Cerebellum (tissue), 4 donors: ENCODE measurements at places on chromosomes 7 and 10. TPM values are rescaled to one million over a fixed set of nuclear protein-coding genes. Genes with fewer than 3 reads are reported as not detected.

- DNase-seq: no peak
Observed at GRCh38 chr10:123385508-123386080, 231.4 kb downstream of the BUB3 start.

DNA sequence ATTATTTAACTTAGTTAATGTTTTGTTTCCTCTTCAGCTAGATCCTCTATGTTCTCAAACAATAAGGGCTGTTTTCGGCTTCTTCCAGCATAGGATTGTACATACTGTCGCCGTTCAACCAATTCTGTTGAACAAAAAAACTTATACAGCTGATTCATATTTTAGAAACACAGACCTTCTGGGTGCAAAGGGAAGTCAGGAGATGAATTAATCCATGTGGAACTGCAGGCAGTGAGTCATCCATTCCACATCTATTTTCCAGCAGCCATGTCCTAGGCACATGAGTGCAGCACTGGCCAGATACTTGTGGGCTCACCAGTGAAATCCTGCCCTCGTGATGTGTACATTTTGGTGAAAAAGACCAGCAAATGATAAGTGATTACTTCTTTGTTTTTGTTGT lies 163.2 kb downstream of the JAZF1 start:
- DNase-seq: no peak

DNA sequence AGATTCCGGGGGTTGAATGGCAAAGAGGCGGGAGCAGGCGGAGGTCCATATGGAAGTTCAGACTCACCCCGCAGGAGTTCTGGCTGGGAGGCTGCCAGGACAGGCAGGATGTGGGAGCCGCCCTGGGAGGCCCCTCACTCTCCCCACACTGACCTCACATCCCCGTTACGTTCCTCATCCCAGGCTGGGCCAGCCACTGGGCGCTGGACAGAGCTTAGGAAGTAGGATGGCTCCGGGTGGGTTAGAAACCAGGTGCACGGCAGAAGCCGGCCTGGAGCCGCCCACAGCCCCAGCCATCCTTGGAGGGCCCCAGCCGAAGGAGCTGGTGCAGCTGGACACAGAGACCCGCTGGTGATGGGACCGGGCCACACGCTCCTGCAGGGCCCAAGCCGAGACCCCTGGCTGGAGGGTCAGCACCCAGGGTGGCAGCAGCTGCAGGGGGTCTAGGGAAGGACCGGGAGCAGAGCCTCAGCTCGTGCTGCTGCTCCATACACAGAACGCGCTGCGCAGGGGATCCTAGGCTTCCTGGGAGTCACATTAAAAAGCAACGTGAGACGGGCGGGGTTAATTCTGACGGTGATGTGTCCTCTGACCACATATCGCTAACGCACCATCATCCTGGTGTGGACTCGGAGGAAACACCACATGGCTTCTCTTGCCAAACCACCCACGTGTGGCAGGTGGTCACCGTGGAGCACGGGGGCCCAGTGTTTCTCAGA lies 98.6 kb upstream of the DIP2C start:
- DNase-seq: no peak

DNA sequence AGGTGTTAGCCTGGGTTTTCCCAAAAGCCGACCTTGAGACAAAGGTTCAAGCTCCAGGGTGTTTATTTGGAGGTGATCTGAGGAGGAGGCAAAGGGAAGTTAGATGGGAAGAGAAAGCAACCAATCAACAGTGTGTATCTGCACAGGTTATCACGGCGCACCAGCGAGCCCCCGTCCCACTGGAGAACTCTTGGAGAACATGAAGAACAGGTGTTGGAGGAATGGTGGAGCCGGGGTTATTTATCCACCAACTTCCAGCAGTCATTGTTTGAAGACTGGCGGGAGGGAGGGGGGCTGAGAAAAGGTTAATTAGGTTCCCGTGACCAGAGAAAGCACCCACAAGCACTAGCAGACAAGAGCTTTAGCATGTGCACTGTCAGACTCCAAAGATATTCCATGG lies 282.5 kb upstream of the FOXK1 start:
- DNase-seq: no peak

DNA sequence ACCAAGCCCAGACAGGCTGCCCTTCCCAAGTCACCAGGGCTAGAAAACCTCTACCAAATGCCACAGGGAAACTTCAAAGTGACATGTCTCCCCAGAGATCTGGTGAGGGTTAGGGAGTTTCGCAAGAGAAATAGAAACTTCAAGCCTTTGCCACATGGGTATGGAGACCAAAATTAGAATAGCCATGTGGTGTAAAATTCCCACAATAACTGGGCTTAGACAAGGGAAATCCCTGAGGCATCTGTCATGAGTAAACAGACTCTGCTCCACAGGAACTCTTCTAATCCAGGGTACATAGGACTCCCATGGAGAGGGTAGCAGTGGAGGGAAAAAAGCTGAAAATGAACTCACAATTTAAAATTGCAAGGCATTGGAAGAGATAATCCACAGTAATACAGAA lies 14.3 kb downstream of the ADAM12 start:
- DNase-seq: no peak

DNA sequence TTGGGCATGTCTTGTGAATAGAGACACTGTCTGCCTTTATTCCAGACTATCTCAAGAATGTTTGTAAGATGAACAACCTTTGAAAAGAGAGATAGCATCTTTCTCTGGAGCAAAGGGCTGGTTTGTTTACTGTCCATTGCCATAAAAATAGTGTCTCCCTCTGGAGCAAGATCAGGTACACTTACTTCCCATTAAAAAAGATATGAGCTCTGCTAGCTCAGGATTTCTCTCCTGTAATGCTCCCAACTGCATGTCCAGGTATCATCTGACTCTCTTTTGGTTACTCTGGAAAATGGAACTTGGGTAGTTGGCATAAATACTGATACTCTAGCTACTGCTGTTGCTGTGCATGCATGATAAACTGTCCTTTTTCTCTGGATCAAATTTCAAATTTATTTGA lies 381.1 kb downstream of the TFEC start:
- DNase-seq: no peak

DNA sequence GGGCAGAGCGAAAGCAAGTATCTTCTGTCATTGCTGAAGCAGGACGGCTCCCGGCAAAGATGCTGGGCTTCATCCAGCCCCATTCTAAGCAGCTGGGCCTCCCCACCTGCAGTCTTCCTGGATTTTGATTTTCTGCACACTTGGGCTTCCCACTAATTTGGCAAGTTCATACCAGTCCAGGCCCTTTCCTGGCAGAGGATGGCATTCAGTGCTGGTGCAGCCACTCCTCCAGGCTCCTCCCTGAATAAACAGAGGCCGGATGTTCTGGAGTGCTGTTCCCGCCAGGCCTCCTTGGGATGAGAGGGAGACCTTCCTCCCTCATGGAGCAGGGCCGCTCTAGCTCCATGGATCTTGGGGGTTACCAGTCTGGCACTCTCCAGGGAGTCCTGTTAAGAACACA lies 3.4 kb downstream of the BAG3 start:
- no peak for DNase-seq

GRCh38 chr10:126336801-126337200 lies 51.5 kb downstream of the ADAM12 start:
- DNase-seq: no peak

GRCh38 chr7:141979568-141979967 lies 6.0 kb upstream of the TAS2R38 start:
- DNase-seq: no peak

GRCh38 chr7:151662251-151662826 lies 142.6 kb upstream of the RHEB start:
- no peak for DNase-seq

- DNase-seq: no peak
Observed at GRCh38 chr10:66151346-66151745, 774.5 kb upstream of the LRRTM3 start.

DNA sequence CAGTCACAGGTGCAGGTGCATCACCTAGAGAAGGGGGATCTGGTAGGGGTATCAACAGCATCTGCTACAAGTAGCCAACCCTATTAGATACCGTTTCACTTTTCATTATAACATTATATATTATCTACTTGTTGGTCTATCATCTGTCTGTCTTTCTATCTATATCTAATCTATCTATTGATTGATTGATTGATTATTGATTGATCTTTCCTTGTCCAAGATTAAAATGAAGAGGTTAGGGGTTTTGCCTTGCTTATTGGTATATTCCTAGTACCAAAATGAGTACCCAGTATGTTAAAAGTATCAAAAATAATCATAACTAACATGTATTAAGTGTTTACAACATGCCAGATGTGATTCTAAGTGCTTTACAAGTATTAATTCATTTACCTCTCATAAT lies 121.5 kb downstream of the GPR158 start:
- no peak for DNase-seq

GRCh38 chr10:48412081-48412480 lies 105.6 kb downstream of the MAPK8 start:
- no peak for DNase-seq

- no peak for DNase-seq
Observed at GRCh38 chr7:50450590-50451032, 461 bp upstream of the FIGNL1 start.

- DNase-seq: peak; percentile 53
Observed at GRCh38 chr7:54541669-54542625, at the start of gene VSTM2A. VSTM2A (plus strand) TSS chr7:54542375; CDS start chr7:54542731, 356 bp downstream.

DNA sequence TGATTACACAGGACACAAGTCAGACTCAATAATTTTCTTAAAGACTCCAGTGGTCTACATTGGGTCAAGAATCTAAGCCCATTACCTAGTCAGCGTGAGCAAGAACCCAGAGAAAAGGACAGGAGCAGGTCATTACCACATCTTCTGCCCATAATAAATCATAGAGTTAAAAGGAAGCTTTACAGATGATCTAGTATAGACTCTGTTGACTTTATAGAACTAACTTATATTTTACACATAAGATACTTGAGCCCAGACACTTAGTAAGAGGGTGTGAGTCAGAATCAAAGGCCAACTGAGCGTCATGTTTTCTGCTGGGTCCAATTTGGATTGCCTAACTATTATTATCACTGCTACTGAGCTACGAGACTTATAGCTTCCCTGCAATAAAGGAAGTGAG lies 206.1 kb upstream of the NPSR1 start:
- DNase-seq: no peak

DNA sequence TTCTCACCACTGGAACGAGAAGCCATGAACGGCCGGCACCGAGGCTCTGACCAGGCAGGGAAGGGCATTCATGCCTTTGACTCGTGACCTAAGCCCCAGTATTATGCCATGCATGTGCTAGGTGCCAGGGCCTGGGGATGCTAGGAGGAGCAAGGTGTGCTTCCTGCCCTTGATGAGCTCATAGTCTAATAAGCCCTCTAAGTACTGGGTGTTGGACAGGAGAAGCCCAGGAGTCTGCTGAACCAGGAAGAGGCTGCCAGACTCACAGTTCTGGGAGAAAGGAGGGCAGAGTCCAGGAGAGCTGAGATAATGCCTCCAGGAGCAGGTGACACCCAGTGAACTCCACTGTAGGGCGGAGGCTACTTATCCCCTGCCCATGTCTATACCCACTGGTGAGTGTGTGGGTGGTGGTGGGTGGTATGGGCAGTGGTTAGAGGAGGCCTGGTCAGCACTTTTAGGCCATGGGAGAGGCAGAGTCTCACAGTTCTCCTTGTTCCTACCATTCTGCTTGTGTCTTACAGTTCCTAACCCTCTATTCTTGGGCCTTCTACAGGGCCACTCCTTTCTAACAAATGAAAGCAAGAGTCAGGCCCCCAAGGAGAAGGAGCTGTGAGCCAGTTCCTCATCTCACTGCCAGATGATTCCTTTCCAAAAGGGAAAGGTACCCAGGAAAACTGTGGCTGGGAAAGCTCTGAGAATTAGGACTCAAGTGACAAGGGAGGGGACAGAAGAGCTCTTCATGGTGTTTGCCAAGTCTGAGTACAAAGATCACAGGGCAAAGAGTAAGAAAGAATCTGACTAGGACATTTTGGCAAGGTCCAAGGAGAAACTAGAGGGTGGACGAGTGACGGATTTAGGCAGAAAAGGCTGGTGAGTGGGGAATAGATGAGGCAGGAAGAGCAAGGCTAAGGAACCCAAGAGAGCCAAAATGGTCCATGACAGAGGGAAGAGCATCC lies 3.6 kb upstream of the MXI1 start:
- DNase-seq: no peak

DNA sequence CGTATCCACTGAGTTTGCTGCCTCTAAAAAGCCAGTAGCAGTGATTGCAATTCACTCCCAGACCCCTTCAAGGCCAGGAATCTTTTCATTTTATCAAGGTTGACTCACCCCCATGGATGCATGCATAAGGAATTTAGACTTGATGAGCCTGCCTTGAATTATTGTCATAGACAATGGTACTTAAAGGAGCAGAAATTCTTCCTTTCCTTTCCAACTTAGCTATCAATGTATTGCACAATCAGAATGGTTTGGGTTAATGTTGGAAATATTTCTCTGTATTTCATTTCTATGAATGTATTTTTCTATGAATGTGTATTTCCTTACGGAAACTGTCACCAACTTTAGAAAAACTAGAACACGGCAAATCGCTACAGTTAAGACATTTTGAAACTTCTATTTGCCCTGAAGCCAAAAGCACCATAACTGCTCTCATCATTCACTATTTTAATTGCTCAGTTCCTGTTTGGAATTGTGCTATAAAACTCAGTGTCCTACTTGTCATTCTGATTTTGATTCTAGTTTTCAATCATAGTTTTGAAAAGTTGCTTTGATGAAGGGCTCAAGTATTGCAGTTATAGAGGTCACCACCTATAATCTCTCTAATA lies 355.7 kb upstream of the AKR1E2 start:
- DNase-seq: no peak

- DNase-seq: no peak
Observed at GRCh38 chr7:143454091-143454680, 10.9 kb downstream of the TAS2R60 start.

DNA sequence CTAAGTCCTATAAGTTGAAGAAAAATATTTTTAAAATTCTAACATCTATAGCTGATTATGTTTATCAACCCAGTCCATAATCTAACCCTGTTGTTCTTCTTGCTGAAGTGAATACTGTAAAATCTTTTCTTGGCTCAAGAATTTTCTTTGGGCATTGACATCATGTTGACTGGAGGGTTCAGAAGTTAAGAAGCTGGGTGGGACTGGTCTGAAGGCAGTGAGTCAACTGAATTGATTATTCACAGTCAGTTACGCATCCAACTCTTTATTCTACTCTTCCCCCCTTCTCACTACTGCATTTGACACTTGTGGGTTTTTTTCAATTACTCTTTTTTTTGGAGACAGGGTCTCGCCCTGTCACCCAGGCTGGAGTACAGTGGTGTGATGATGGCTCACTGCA lies 31.0 kb downstream of the DENND2A start:
- no peak for DNase-seq

- DNase-seq: peak; percentile 53
Observed at GRCh38 chr10:96292971-96293920, 11.0 kb upstream of the DNTT start.

SGCE gene
- total RNA-seq: 118 TPM

CLRN3 gene
- 0.27 TPM for total RNA-seq

CFAP70 gene
- 3.6 TPM for total RNA-seq

TMEM176B gene
- total RNA-seq: 4.3 TPM

CPA1 gene
- total RNA-seq: not detected

GRK5 gene
- 14.4 TPM for total RNA-seq

ST8SIA6 gene
- 5.2 TPM for total RNA-seq

NPC1L1 gene
- total RNA-seq: not detected

COBL gene
- total RNA-seq: 3.8 TPM

KRIT1 gene
- 80.9 TPM for total RNA-seq

AKR1C2 gene
- total RNA-seq: 12.5 TPM

NANOS1 gene
- total RNA-seq: 7.8 TPM

TMEM270 gene
- total RNA-seq: not detected

DNAJC12 gene
- total RNA-seq: 12.3 TPM

PMPCB gene
- total RNA-seq: 56.3 TPM
